ENCODE measurements at places on chromosomes 13 and 19. TPM values are rescaled to one million over a fixed set of nuclear protein-coding genes. Genes with fewer than 3 reads are reported as not detected.

The LIN37 gene
- 13.0 TPM for polyA plus RNA-seq

The ZNF296 gene
- polyA plus RNA-seq: 1.0 TPM

The PRKACA gene
- polyA plus RNA-seq: 92.3 TPM

The TPTE2 gene
- polyA plus RNA-seq: 0.33 TPM

The CGB8 gene
- polyA plus RNA-seq: 0.32 TPM

The S1PR2 gene
- polyA plus RNA-seq: 13.1 TPM

The ZNF726 gene
- polyA plus RNA-seq: 13.5 TPM

The NEK5 gene
- 3.4 TPM for polyA plus RNA-seq

The TNNI3 gene
- polyA plus RNA-seq: 6.6 TPM

The NLRP11 gene
- 0.21 TPM for polyA plus RNA-seq

The CLC gene
- 5.1 TPM for polyA plus RNA-seq

The ELAVL3 gene
- 0.10 TPM for polyA plus RNA-seq

The SHC2 gene
- 44.9 TPM for polyA plus RNA-seq

The ADPRHL1 gene
- 5.4 TPM for polyA plus RNA-seq

The DNAJC3 gene
- 32.7 TPM for polyA plus RNA-seq

The RAB3A gene
- 4.9 TPM for polyA plus RNA-seq

The ZNF93 gene
- 22.2 TPM for polyA plus RNA-seq

The ZNF492 gene
- polyA plus RNA-seq: 2.1 TPM

The LRRC63 gene
- polyA plus RNA-seq: 0.24 TPM

The CRX gene
- not detected for polyA plus RNA-seq

The PRDX2 gene
- polyA plus RNA-seq: 388 TPM

The LRCH1 gene
- 34.0 TPM for polyA plus RNA-seq

The ZNF99 gene
- 1.5 TPM for polyA plus RNA-seq

The GIPC3 gene
- polyA plus RNA-seq: 2.8 TPM

The JAK3 gene
- polyA plus RNA-seq: 4.9 TPM

The NCAN gene
- 0.09 TPM for polyA plus RNA-seq

The PEAK3 gene
- 0.16 TPM for polyA plus RNA-seq
